ENCODE measurements at places on chromosomes 1 and 21.

DNA sequence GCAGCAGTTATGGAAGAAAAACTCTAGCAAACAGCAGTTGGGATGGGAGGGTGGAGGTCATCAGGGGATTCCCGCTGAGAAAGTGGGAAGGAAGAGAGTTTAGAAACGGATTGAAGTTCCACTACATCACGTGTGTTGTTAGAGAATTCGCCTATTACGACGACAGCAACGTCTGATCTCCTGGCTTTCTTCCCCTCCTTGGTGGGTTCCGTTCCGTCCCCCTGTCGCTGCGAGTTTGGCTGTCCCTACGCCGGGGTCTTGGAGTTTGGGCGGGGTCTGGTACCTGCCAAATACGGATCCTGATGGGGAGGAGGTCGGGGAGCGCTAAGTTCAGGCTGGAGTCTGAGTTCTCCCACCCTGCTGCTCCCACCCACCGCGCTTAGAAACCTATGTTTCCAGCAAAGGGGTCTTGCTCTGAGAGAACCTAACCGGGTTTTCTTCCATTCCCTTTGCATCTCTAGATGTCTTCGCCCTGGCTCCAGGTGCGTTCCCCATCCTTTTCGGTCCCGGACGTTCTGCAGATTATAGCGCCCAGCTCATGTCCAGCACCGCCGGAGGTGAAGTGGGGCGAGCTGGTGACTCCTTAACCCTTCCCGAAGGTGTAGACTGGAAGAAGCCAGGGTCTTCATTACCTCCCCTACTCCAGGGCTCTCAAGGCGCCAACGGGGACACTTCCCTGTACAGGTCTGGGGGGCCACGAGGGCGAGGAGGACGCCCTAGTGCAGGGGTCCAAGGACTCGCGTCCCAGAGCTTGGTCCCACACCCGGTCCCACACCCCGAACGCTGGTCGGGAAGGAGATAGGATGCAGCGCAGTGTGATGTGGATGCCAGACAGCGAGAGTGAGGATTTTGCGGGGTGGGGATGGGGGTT lies 641 bp upstream of the KCNK2 start:
- no peak for DNase-seq

- DNase-seq = no peak
Observed at GRCh38 chr1:47992720-47993415, 4.3 kb downstream of the TRABD2B start.

GRCh38 chr1:244102046-244102445 lies 51.0 kb downstream of the ZBTB18 start:
- no peak for DNase-seq

DNA sequence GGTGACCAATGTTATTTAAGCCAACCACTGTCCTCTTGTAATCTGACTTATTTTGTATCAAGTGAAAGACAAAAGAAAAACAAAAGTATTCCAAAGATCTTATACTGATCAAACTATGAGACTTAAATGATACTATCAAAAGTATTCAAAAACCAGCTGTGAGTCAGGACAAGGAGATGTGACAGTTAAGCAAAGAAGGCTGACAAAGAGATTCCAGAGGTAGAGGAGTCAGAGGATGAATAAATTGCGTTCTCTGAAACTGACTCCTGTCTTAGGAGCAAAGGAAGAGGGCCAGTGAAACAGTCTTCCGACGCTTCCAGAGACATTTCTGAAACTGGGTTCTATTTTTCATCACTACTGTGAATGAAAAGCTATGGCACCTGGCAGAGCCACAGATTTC lies 20.9 kb downstream of the TMEM50B start:
- DNase-seq = no peak

GRCh38 chr1:3945222-3945621 lies 45.1 kb upstream of the C1orf174 start:
- DNase-seq = no peak

GRCh38 chr21:31173881-31174555 lies 135.7 kb upstream of the KRTAP19-8 start:
- peak; percentile 55 for DNase-seq

GRCh38 chr21:35050348-35051286 lies 1.5 kb upstream of the RUNX1 start:
- no peak for DNase-seq

DNA sequence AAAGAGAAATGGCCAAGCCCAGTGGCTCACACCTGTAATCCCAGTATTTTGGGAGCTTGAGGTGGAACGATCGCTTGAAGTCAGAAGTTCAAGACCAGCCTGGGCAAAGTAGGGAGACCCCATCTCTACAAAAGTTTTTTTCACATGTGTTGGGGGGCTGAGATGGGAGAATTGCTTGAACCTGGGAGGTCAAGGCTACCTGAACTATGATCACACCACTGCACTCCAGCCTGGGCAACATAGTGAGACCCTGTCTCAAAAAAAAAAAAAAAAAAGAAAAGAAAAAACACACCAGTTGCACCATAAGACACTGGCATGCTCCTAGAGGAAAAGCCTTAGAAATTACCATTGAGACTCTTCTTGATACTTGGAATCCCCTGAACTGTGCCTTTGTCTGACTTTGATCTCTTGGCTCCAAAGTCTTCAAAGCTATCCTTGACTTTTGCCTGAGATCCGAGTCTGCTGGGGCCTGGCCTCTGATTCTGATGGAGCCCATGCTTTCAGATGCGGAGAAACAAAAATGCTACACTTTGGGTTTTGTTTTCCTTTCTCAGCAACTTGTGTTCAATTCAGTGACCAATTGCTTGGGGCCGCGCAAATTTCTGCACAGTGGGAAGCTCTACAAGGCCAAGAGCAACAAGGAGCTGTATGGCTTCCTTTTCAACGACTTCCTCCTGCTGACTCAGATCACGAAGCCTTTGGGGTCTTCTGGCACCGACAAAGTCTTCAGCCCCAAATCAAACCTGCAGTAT lies 33.7 kb downstream of the ATP5PO start:
- no peak for DNase-seq

- no peak for DNase-seq
Observed at GRCh38 chr1:53409695-53410094, 49.5 kb upstream of the DMRTB1 start.

- no peak for DNase-seq
Observed at GRCh38 chr1:204299814-204300365, 59.8 kb downstream of the PLEKHA6 start.

GRCh38 chr1:81756872-81757271 lies 43.9 kb upstream of the ADGRL2 start:
- no peak for DNase-seq

DNA sequence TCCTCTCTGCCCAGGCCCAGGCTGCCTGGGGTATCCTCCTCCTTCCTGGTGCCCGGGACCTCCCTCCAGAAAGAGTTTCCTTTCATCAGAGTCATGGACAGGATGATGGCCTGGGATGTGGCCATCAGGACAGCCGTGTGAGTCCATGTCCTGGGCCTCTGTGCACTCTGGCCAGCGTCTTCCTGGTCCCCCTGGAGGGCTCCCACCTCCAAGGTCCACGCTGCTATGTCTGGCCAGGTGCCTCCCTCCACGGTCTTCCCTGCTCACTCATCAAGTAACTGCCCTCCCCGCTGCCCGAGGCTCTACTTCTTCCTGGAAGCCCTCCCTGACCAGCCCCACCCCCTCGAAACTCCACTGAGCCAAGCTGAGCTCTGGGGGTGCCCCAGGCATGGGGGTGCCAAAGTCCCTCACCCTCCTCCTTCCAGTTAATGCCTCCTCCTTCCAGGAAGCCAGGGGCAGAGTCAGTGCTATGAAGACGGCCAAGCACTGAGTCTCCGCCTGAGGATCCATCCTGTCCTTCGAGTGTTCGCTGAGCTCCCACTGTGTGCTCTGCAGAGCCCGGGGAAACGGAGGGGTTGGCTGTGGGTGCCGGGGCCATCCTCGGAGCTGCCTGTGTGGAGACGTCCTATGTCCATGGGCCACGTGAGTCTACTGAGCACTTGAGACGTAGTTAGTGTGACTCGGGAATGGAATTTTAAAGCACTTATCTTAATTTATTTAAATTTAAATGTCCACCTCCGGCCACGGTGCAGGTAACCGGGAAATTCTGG lies 28.5 kb upstream of the TTC34 start:
- no peak for DNase-seq

DNA sequence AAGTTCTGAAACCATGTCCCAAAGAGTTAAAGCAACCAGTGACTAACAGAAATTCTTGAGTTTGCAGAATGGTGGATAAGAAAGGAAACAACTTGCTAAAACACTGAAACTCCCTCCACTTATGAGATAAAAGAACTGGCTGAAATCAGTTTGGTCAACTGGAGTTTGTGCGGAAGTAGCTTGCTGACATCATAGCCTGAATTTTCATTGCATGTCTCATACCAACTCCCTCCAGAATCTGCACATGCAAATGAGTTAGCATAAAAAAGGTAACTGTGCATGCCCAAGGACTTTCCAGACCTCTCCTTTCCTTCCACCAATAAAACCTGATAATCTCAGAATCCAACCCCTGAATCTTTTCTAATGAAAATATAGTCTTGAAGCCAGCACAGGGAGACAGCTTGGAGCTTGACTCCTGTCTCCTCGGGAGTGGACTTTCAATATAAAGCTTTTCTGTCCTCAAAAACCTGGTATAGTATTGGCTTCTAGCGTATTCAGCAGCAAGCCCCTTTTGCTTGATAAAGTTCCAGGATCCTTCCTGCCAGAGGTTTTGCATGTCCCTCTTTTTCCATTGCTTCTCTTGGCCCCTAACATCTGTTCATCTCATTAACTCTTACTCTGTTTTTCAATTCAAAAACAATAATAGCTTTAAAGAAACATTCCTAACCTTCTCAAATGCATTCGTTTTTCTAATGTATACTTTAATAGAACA lies 785.8 kb upstream of the ADGRL4 start:
- no peak for DNase-seq

DNA sequence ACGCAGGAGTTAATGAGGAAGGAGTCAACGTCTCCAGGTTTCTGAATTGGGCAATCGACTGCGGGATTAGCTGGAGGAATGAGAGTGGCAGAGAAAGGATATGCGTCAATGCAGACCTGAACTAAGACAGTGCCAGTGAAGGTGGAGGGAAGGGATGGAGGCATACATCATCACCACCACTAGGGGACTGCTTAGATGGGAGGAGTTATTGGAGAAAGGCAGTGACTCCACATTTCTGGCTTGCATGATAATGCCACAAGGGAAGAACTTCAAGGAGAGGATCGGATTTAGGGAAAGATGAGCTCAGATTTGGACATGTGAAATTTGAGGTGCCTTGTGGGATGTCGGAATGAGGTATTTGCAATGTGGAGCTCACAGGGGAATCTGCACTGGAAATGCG lies 17.5 kb downstream of the VASH2 start:
- DNase-seq = no peak

DNA sequence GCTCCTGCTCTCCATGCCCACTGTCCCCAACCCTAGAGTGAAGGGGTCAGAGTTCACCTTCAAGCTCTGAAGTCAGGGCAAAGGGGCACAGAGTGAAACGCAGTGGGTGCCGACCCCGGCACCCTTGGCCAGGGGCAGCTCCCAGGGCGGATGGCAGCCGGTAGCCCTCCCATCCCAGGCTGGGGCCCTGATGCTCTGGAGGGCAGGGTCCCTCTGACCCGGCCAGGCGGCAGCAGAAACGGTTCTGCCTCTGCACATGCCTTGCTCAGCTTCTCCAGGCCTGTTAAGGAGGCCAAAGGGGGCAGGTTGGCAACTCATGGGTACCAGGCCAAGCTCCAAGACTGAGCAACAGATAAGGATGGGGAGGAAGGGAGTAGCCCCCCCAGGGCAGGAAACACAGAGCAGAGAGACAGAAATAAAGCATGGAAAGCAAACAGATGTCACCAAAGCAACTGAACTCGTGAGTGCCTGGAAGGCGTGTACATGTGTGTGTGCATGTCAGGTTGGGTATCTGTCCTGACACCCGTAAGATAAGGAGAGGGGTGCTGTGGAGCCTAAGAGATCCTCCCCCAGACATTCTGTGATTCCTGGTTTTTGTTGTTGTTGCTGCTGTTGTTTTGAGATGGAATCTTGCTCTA lies 112.3 kb upstream of the IFFO2 start:
- no peak for DNase-seq

DNA sequence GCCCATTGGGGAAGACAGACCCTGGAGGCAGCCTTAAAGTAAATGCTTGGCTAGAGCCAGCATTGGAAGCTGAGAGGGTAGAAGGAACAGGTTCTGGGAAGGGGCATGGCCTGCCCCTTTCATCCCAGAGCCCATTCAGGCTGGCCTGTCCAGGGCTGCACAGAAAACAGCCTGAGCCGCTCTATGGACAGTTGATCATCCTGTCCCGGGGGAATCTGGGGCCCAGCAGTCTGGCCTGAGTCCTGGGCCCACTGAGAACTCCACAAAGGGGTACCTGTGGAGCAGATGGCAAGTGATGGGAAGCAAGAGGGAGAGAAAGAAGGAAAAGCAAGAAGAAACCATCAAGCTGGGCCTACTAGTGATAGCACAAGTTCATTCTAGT lies 13.2 kb downstream of the TMEM81 start:
- no peak for DNase-seq

- no peak for DNase-seq
Observed at GRCh38 chr1:4110888-4111287, 210.8 kb upstream of the C1orf174 start.

DNA sequence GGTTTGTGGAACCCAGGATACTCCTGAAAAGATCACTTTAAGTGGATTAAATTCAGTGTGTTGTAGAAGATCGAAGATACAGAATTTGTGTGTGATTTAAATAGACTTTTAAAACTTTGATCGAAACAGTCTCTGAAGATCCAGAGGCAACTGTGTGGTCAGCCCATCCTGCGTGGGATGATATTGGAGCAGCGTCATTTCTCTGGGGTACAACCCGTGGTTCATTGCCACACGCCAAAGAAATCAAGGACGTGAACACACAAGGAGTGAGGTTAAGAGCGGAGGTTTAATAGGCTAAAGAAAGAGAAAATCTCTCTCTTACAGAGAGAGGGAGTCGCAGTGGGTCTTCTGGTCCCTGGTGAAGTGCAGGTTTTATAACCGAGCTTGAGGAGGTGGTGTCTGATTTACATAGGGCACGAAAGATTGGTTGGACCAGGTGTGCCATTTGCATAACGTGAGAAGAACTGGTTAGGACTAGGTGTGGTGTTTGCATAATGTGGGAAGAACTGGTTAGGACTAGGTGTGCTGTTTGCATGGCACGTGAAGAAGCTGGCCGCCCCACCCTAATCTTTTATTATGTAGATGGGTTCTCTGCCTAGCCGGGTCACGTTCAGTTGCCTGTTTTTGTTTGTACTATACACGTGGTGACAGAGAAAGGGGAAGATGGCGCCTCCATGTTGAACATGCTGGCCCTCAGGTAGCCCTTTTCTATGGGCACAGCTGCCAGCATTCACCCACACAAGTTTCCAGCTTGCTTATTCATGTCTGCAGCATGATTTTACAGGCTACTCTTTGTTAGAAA lies 82.3 kb downstream of the ADSS2 start:
- DNase-seq = no peak

DNA sequence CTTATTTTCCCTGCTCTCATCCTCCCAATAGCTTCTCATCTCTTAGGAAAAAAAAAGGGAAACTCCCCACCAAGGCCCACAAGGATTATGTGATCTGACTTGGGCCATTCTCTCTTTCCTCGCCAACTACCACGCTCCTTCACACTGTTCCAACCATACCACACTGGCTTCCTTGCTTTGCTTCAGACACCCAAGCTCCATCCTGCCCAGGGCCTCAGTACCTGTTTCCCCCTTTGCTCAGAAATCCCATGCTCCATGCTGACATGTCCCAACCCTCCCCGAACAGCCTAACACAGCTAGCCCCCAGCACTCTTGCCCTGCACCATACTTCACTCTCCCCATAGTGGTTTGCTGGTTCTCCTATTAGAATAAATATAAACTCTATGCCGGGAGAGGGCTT lies 39.2 kb downstream of the MAB21L3 start:
- DNase-seq = no peak

GRCh38 chr1:221100611-221101010 lies 221.4 kb downstream of the HLX start:
- no peak for DNase-seq

- DNase-seq = no peak
Observed at GRCh38 chr1:2445162-2445822, 30.8 kb upstream of the PLCH2 start.

Data from activated T-cell treated with anti-CD3 and anti-CD28 coated beads, Interleukin-2, amount 50 U/mL, for 24 hours (primary cell).